ENCODE measurements at places on chromosomes 13 and 19.

- no peak for DNase-seq
These were observed 6.0 kb downstream of the ERVV-1 start for GRCh38 chr19:53019684-53020083.

DNA sequence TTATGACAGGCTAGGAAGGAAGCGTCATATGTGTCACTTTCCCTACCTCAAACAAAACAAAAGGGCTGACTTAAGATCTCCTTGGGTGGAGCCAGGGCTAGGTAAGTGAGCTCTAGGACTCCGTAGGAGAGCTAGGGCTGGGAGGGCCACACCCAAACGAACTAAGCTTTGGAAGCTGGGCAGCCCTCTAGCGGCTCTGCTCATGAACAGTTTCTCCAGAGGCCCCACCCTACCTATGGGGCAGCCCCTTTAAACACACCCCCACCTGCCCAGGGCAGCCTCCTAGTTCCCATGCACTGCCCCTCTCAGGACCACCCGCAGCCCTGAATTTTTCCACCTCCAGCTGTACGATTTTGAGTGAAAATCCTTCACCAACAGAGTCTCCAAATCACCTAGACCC lies 3.5 kb downstream of the PEG3 start:
- no peak for DNase-seq

DNA sequence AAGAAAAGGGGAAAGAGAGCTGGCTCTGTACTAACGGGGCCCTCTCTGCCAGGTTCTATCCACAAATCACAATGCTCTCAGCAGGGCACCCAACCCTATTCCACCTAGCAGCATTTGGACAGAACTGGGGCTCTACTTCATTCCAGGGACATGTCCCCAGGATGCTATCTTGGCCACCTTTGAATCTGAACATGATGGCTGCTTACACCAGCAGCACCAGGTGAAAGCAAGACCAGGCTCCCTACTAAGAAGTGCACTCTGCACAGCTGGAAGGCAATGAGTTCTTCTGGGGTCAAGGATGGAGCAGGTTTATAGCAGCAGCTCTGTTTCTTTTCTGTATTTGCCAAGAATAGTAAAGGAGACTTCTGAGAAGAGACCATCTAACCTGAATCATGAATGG lies 222.4 kb downstream of the DACH1 start:
- DNase-seq = no peak

GRCh38 chr13:74114202-74114601 lies 20.0 kb downstream of the KLF12 start:
- peak; percentile 71 for DNase-seq

DNA sequence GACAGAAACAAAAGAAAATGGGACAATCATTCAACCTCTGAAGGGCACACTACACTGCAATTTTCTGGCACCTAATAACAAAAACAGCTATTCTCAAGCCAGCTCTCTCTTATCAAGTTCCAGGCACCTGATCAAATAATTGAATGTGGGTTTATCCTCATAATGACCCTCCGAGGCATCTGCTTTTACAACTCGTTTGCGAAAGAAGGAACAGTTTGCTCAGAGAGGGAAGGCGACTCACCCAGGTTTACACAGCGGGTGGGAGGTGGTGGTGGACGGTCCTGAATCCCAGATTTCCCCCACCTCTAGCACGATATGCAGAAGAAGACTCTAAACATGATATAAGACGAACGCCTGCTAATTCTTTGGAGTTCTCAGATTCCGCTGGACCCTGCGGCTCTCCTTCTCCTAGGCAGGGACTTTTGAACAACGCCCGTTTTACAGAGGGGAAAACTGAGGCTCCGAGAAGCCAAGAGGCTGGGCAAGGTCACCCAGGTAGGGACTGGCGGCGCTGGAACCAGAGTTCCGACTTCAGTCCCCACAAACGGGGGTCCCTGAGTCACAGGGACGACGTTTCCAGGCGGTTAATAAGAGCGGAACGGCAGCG lies 641 bp downstream of the SGTA start:
- DNase-seq = no peak

- DNase-seq = no peak
These were observed 129.3 kb downstream of the ATP11A start for GRCh38 chr13:112819111-112819510.

GRCh38 chr13:57311009-57311586 lies 144.1 kb downstream of the PRR20E start:
- DNase-seq = no peak

DNA sequence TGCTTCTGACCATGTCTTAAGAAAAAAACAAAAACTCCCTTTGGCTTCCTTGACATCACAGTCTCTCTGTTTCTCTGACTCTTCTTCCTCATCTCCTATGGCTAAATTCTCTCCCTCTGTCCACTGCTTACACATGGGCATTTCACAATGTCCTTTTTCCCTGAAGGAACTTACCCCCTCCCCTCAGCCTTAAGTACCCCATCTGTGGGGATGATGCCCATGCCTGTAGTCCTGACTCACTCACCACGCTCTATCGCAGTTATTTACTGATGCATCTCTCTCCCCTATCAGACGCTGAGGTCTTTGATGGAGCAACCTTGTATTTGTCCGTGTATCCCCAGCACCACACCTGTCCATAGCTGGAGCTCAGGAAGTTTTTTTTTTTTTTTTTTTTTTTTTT lies 32.4 kb downstream of the ACTN4 start:
- peak; percentile 66 for DNase-seq

- no peak for DNase-seq
These were observed 7.6 kb downstream of the F7 start for GRCh38 chr13:113112893-113113845.

- DNase-seq = no peak
These were observed 1.0 kb upstream of the KRI1 start for GRCh38 chr19:10566658-10567410.

- no peak for DNase-seq
These were observed 371.3 kb downstream of the IRS2 start for GRCh38 chr13:109415057-109415456.

DNA sequence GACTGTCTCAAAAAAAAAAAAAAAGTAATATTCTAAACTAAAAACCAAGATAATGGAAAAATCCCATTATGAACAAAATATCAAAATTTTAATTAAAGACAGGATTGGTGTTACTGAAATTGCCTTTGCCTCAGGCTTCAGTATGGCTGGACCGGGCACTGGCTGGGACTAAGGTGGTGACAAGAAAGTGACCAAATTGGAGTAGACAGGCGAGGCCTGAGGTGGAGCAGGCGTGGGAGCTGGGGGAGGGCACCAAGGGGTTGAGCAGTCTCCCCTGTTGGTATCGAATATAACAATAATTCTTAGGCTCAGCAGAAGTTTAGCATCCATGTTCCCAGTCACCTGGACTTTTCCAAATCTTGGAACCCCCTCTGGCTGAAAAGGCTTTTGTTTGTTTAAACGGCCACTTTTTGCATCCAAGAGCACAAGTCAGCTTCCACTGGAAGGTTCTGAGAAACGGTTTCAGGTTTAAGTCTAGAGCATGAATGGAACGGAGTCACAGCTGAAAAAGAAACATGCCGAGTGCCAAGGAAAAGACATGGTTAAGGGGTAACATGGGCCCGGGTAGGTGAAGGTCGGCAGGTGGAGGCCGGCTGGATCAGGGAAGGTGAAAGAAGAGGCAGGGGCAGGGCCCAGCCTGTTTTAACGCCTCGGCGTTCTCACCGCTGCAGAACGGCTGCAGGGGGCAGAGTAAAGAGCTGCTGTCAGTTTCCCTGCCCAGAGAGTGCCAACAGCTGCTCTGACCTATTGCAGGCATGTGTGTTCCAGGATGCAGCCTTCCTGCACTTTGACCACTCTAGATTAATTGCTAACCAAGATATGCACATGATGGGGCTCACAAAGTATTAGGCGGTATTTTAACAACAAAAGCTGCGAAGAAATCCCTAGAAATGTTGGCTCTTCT lies 104.4 kb downstream of the TM9SF2 start:
- DNase-seq = peak; percentile 41

DNA sequence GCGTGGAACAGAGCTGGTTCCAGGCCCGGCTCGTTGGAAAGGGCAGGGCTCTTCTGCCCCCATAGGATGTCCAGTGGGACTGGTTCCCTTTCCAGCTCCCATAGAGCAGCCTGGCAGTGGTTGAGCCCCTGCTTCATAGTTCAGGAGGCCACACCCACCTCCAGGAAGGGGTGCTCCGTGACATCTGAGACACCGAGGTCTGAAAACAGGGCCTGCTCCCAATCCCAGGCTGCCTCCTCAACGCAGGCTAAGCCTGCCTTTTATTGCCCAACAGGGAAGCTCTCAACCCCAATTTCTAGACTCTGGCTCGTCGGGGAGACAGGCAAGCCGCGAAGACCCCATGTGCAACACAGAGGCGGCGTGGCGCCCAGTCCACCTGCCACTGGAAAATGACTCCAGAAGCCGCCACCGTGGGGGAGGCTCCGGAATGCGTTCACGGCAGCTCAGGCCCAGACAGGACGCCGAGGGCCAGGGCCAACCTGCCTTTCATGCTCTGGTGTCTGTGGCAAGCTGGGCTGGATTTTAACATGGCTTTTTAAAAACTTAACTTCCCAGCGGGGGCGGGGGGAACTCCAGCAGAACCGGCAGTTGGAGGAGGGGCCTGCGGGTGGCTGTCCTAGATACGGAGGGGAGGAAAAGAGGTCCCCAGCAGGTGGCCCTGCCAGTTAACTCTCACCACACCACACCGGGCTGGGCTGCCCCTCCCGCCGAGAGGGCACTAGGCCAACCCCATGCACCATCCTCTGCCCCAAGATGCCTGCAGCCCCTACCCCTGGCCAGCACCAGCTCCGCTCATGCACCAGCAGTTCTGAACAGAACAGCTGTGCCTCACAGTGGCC lies 17.9 kb upstream of the TINCR start:
- no peak for DNase-seq

DNA sequence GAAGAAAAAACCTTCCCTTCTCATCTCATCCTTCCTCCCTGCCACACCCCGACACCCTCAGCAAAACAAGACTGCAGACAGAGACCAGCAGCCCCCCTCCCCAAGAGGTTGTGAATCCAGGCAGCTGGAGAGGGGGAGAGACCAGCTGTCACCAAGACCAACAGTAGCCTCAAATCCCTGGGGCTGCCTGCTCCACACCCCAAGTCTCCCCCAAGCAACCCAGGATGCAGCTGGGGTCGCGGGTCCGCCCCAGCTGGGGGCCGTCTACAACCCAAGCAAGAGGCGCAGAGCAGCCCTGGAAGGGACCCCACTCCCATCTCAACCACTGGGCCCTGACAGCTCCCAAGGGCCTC lies 7.1 kb downstream of the KLF16 start:
- no peak for DNase-seq

- DNase-seq = no peak
These were observed 541.8 kb upstream of the SLC10A2 start for GRCh38 chr13:103607995-103608394.

DNA sequence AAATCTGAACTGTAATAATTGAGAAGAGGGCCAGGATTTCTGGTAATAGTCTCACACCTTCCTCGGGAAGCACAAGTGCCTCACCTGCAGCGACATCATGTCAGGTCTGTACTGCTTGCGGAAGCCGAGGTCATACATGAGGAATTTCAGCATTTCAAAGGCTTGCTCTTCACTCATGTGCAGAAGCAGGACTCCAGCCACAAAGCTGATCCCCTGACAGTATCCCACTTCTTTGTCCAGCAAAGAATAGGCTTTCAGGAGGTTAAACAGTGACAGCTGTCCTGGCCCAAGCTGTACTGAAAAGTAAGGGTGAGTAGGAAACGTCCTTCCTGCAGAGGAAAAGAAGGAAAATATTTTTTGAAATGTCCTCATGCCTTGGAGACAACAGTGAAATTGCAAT lies 182.7 kb downstream of the TBC1D4 start:
- DNase-seq = no peak

DNA sequence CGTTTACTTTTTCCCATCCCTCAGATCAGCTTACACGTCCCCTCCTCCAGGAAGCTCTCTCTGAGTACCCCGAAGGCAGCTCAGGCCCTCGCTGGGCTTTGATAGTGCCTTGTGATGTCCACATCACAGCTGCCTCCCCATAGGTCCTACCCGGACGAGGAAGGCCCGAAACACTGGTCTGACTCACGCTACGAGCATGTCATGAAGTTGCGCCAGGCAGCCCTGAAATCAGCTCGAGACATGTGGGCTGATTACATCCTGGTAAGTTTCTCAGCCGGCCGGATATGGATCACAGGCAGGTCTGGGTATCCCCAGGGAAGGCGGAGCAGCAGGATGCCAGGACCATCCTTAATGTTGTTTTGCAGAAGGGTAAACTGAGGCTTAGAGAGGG lies 4.8 kb downstream of the COLGALT1 start:
- peak; percentile 96 for DNase-seq

DNA sequence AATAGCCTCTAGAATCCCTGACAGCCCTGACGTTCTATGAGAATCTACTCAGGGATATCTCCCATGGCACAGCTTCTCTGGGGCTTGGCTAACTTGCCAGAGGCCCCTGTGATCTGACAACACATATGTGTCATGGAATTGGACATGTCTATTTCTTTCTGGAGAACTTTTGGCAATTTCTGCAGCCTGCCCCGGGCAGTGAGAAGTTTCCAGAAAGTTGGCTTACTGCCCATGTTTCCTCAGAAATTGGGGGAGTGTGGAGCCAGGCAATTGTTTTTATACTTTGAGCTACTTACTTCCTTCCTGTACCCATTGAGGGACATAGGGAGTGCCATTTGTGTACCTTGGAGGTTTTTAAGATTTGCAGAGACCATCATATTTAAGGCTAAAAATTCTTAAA lies 98.9 kb downstream of the FLT1 start:
- no peak for DNase-seq

GRCh38 chr13:42969565-42970172 lies 22.4 kb downstream of the EPSTI1 start:
- DNase-seq = peak; percentile 76

DNA sequence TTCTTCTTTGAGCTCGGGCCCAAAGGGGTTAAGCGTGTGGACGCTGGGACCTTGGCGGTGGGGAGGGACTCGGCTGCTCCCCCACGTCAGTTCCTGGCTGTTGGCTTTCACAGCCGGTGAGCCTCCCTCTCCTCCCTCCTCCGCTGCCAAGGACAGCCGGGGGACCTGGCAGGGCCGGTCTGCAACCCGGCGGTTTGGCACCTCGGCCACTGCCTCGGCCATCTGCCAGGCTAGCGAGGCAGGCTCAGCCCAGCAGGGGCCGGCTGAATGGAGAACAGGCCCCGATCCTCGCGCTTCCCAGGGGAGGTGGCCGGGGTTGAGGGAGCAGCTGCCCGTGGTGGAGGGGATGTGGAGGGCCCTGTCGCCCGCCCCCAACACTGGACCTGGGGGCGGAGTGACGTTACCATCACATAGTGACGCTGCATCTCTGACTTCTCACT lies 5.0 kb downstream of the TLE5 start:
- DNase-seq = no peak

GRCh38 chr13:21777813-21778212 lies 106.9 kb downstream of the FGF9 start:
- DNase-seq = no peak
